ENCODE measurements at places on chromosomes 4 and X.

GRCh38 chr4:1985780-1986577 lies 22.8 kb downstream of the NELFA start:
- DNase-seq = no peak

DNA sequence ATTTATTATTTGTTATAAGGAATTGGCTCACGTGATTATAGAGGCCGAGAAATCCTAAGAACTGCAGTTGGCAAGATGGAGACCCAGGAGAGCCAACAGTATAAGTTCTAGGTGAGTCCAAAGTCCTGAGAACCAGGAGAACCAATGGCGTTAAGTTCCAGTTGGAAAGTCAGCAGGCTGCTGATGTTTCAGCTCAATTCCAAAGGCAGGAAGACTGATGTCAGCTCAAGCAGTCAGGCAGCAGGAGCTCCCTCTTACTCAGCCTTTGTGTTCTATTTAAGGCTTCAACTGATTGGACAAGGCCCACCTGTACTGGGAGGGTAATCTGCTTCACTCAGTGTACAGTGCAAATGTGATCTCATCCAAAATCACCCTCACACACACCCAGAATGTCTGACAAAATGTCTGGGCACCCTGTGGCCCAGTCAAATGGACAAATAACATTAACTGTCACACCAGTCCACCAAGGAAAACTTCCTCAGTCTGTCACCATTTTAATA lies 30.8 kb upstream of the TBL1X start:
- no peak for DNase-seq

DNA sequence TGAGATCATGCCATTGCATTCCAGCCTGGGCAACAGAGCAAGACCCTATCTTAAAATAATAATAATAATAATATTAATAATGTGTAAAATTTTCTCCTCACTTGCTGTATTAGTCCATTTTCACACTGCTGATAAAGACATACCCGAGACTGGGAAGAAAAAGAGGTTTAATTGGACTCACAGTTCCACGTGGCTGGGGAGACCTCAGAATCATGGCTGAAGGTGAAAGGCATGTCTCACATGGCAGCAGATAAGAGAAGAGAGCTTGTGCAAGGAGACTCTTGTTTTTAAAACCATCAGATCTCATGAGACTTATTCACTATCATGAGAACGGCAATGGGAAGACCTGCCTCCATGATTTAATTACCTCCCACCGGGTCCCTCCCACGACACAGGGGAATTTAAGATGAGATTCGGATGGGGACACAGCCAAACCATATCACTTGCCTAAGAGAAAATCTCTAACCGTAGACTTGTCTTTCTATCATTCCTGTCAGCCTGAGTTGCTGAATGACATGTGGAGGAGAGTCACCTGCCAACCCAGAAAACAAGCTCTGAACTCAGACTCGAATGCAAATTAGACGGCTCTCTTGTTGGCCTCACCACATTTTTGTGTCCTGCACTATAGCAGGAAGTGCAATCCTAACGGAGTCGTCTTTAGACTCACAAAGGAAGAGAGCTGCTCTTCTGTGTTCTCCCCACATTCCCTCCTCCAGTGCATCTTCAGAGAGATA lies 51.9 kb upstream of the DCTD start:
- no peak for DNase-seq

DNA sequence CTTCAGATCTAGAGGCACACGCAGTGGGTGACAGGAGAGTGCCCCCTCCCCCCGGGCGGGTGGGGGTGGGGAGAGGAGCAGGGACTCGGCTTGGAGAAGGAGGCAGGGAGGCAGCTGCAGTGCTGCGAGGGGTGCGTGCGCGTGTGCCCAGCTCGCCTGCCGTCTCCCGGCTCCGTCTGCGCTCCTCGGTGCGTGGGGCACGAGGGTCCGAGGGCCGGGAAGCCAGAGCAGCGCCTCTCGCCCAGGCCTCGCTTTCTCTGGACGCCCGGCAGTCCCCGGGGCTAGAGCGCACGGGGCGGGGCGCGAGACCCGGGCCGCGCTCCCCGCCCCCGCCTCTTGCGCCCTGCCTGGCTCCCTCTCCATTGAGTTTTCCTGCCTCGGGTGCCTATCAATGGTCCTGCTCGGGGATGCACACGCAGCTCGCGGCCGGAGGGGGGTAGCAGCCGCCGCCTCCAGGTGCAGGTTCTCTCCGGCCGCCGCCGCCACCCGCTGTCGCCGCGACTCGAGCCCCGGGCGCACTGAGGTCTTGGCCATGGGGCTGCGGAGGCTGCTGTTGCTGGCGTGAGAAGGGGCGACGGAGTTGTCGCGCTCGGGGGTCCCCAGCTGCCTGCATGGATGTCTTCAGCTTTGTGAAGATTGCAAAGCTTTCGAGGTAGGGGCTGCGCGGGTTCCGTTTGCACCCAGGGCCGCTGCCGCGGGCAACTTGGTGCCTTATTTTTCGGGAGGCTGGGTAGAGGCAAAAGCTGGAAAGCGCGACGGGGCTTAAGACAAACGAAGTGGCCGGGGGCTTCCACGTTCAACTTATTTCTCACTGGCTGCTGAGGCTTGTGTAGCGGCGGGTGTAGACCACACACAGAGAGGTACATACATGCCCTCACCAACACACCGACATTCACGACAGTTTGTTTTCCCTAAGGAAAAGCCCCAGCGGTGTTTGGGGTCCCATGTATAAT lies at the start of gene FRMPD4:
Gene FRMPD4 (plus strand): TSS at position 113 of the 953 bp plus-strand sequence. CDS start 499 bp downstream, at position 612.
- no peak for DNase-seq

DNA sequence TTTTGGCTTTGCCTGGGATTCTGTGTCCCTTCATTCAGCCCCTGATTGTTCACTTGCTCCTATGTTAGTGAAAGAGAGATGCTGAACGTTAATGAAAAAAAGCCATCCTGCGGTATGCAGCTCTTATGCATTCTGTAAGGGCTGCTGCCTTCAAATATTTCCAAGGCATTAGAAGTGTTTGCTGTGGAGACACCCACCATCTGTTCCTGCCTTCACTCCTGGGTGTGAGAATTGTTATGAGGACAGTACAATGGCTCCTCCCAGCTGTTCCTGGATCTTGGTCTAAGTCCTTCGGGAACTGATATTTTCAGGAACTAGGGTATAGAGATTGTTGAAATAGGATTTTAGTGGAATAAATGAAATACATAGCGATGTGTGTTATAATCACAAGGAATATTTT lies 427.1 kb upstream of the FAM47C start:
- no peak for DNase-seq

DNA sequence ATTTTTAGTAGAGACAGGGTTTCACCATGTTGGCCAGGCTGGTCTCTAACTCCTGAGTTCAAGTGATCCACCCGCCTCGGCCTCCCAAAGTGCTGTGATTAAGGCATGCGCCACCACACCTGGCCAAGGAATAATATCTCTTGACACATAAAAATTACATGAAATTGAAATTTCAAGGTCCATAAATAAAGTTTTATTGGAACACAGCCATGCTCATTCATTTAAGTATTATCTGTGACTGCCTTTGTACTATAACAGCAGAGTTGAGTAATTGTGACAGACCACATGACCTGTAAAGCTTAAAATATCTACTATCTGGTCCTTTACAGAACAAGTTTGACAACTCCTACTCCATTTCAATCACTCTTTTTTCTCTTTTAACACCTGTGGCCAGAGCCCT lies 17.8 kb upstream of the EGFL6 start:
- no peak for DNase-seq

DNA sequence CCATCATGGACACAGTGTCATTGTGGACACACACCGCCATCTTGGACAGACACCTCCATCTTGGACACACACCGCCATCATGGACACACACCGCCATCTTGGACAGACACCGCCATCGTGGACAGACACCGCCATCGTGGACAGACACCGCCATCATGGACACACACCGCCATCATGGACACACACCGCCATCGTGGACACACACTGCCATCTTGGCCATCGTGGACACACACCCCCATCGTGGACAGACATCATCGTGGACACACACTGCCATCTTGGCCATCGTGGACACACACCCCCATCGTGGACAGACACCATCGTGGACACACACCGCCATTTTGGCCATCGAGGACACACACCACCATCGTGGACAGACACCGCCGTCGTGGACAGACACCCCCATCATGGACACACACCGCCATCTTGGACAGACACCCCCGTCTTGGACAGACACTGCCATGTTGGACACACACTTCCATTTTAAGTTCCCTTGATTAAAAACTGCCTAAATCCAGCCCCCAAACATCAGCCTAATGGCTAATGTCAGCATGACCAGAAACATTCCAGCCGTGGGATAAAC lies 9.1 kb downstream of the ASMTL start:
- no peak for DNase-seq

DNA sequence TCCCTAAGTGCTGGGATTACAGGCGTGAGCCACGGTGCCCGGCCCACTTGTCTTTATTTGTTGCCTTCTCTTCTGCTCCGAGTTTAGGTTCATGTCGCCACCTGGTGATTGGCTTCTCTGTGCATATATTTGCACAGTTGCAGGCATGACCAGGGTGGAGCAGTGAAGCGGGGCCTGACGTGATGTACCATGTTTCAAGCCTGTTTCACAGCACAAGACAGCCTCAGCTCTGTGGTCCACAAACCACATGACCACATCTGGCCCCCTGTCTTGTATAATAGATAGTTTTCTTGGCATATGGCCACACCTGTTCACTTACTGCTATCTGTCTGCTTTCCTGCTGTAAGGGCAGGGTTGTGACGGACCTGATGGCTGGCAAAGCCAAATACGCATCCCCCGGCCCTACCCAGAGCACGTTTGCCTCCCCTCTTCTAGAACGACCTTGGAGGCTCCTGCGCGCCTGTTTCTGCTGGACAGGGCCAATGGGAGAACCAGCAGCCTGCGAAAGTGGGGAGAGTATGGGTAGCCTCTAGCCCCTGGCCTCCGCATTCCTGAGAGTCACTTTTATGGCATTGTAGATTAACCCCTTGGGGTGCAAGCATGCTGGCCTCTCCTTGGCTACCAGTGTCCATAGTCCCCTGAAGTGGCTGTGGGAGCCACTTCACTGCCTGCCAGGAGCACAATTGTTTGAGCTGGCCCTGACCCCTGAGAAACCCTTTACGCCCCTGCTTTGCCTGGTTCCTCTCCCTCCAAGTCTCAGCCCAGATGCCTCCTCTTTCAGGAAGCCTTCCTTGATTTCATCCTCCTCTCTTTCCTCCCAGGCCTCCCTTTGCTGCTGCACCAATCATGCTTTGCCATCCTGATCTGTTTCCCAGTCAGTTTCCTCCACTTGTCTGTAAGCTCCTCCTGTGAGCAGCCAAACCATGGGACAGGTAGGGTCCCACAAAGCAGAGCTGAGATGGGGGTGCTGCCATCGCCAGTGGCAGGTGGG lies 6.0 kb upstream of the SH3TC1 start:
- no peak for DNase-seq

- DNase-seq = no peak
Measured at GRCh38 chr4:1856943-1857699, 1.2 kb upstream of the LETM1 start.

GRCh38 chrX:102517326-102517725 lies 787 bp upstream of the TMSB15A start:
- no peak for DNase-seq

- DNase-seq = no peak
Measured at GRCh38 chr4:70449220-70449619, 22.8 kb upstream of the MUC7 start.

GRCh38 chr4:99438405-99438780 lies 3.3 kb upstream of the ADH7 start:
- DNase-seq = no peak

Data from activated naive CD8-positive, alpha-beta T cell treated with anti-CD3 and anti-CD28 coated beads for 36 hours (primary cell).